ENCODE measurements at places on chromosomes 12 and 14. TPM values are rescaled to one million over a fixed set of nuclear protein-coding genes. Genes with fewer than 3 reads are reported as not detected.

The CCDC177 gene
- total RNA-seq = 6.2 TPM

The HOXC12 gene
- not detected for total RNA-seq

GRCh38 chr12:98471085-98471484 is 44.3 kb upstream of the TMPO start:
- no peaks in the 10 kb centered on the region for H3K36me3 ChIP-seq
- no peak overlapping the region for H3K4me3 ChIP-seq
- H3K27ac ChIP-seq = no peak overlapping the region
- H3K27me3 ChIP-seq = no peaks in the 10 kb centered on the region
- H3K4me1 ChIP-seq = no peaks in the 10 kb centered on the region

GRCh38 chr12:25993901-25994651 is 35.6 kb downstream of the RASSF8 start:
- H3K27ac ChIP-seq = no peak overlapping the region
- no peaks in the 10 kb centered on the region for H3K36me3 ChIP-seq

DNA sequence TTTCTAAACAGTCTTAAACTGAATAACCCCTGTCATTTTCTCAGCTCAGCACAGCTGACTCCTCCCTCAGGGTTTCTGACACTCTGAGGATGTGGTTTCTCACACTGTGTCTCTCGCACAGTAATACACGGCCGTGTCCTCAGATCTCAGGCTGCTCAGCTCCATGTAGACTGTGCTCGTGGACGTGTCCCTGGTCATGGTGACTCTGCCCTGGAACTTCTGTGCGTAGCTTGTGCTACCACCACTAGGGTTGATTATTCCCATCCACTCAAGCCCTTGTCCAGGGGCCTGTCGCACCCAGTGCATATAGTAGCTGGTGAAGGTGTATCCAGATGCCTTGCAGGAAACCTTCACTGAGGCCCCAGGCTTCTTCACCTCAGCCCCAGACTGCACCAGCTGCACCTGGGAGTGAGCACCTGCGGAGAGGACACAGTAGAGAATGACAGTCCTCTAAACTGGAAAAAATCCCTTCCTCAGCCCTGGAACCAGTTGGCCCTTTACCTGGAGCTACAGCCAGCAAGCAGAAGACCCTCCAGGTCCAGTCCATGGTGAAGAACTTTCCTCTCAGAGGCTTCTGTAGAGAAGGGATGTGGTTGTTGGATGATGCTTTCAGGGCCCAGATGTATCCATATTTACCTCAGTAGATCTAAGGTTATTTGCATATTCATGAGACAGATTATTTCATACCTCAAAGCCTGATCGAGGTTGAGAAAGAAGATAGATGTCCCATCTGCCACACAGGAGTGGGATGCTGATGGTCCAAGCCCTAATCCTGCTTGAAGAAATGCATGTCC is 984.8 kb downstream of the TMEM121 start:
- no peaks in the 10 kb centered on the region for H3K4me1 ChIP-seq
- H3K4me3 ChIP-seq = no peak overlapping the region
- peaks cover 22% of the 10 kb centered on the region for H3K36me3 ChIP-seq
- no peak overlapping the region for H3K27ac ChIP-seq
- no peaks in the 10 kb centered on the region for H3K27me3 ChIP-seq
- no peak for DNase-seq

- no peaks in the 10 kb centered on the region for H3K27me3 ChIP-seq
- H3K4me3 ChIP-seq = no peak overlapping the region
- H3K4me1 ChIP-seq = no peaks in the 10 kb centered on the region
- H3K36me3 ChIP-seq = peaks cover 18% of the 10 kb centered on the region
- no peak for DNase-seq
Measured at GRCh38 chr14:34710744-34711143, 3.6 kb downstream of the CFL2 start.

DNA sequence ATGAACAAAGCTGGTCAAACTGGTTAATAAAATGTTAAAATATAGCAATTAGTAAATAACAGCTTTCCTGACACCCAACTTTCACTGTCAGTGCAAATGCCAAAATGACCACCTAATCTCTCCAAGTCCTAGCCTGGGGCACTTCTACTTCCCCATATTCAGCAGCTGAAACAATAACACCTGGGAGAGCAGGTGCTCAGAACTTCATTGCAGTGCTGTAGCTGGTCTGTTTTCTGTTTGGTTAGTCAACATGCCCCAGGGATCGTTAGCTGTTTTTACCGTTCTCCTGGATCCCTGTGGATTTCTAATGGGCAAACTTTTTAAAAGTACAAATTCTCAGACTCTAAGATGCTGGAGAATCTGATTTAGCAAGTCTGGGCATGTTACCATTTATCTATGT is 759.7 kb downstream of the GALC start:
- peak; percentile 36 for DNase-seq
- H3K4me1 ChIP-seq = peaks cover 9% of the 10 kb centered on the region
- no peaks in the 10 kb centered on the region for H3K27me3 ChIP-seq
- no peak overlapping the region for H3K4me3 ChIP-seq
- no peak overlapping the region for H3K27ac ChIP-seq

GRCh38 chr12:102305486-102305885 is 107.9 kb upstream of the PMCH start:
- H3K4me3 ChIP-seq = no peak overlapping the region
- H3K4me1 ChIP-seq = no peaks in the 10 kb centered on the region
- H3K27ac ChIP-seq = no peak overlapping the region
- H3K27me3 ChIP-seq = no peaks in the 10 kb centered on the region
- no peak for DNase-seq

DNA sequence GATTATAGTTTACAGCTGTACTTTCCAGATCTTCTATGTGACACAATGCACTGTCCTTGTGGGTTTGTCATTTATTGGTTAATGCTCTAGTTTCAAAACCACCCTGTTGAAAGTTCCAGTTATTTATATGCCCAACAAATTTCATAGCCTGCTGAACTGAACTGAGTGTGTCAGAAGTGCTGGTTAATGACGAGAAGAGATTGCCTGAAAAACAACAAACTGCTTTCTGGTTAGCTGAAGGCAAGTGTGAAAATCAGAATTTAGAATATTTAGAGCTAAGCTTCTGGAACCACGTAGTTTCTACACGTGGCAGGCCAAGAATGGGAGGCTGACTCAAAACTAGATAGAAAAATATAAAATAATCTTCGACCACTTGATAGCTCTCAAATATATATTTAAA is 19.1 kb upstream of the RIN3 start:
- H3K36me3 ChIP-seq = no peaks in the 10 kb centered on the region
- H3K27ac ChIP-seq = no peak overlapping the region
- DNase-seq = no peak
- no peaks in the 10 kb centered on the region for H3K4me1 ChIP-seq
- no peak overlapping the region for H3K4me3 ChIP-seq

DNA sequence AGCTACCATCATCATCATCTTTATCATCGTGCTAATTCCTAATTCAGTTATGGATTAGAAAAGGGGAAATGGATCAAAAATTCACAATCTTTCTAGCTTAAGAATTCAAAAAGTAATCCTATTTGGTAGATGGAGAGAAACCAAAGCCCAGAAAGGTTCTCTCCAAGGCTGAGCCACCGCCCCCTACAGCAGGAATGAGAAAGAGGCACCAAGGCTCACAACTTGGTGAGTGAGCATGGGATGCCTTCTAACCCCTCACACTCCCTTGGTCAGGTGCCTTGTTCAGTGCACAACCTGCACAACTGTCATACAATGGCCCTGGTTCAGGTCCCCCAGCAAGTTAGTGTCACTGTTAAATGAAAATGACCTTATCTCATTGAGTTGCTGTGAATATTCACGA is 171.5 kb downstream of the ANO2 start:
- no peak overlapping the region for H3K27ac ChIP-seq
- no peaks in the 10 kb centered on the region for H3K36me3 ChIP-seq
- H3K4me3 ChIP-seq = no peak overlapping the region

- no peaks in the 10 kb centered on the region for H3K27me3 ChIP-seq
- no peak overlapping the region for H3K27ac ChIP-seq
- peaks cover 8% of the 10 kb centered on the region for H3K36me3 ChIP-seq
- peak; percentile 63 for DNase-seq
- no peak overlapping the region for H3K4me3 ChIP-seq
- H3K4me1 ChIP-seq = no peaks in the 10 kb centered on the region
Measured at GRCh38 chr12:97960741-97961608, 498.4 kb downstream of the RMST start.

- no peaks in the 10 kb centered on the region for H3K27me3 ChIP-seq
- DNase-seq = no peak
- H3K27ac ChIP-seq = no peak overlapping the region
- H3K4me1 ChIP-seq = peaks cover 7% of the 10 kb centered on the region
- no peak overlapping the region for H3K4me3 ChIP-seq
- H3K36me3 ChIP-seq = peaks cover 28% of the 10 kb centered on the region
Measured at GRCh38 chr14:23175823-23176222, 7.6 kb downstream of the SLC7A8 start.

DNA sequence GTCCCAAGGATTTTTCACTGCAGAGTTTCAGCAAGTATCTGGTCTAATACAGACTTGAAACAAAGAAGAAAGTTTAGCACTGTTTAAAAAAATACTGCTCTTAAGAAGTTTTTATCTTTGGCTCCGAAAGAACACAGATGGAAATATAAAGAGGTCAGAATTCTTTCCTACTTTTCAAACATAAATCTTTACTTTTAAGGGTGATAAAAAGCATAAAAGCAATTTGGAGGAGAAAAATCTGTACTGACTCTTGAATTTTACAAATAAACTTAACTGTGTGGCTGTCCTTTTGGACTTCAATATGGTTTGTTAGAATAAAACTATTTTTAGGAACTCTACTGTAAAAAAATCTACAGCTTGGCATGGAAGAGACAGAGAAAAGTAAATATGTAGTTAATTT is 27.6 kb upstream of the ISM2 start:
- no peak for DNase-seq
- H3K4me1 ChIP-seq = no peaks in the 10 kb centered on the region
- peaks cover 5% of the 10 kb centered on the region for H3K36me3 ChIP-seq
- H3K4me3 ChIP-seq = no peak overlapping the region

GRCh38 chr12:66612090-66612775 is 66.6 kb downstream of the GRIP1 start:
- no peaks in the 10 kb centered on the region for H3K27me3 ChIP-seq
- H3K36me3 ChIP-seq = no peaks in the 10 kb centered on the region
- DNase-seq = no peak
- H3K4me1 ChIP-seq = peaks cover 6% of the 10 kb centered on the region
- H3K27ac ChIP-seq = no peak overlapping the region

Data from H9 (cell line).